ENCODE measurements at places on chromosomes 2 and 18. TPM values are rescaled to one million over a fixed set of nuclear protein-coding genes. Genes with fewer than 3 reads are reported as not detected.

DNA sequence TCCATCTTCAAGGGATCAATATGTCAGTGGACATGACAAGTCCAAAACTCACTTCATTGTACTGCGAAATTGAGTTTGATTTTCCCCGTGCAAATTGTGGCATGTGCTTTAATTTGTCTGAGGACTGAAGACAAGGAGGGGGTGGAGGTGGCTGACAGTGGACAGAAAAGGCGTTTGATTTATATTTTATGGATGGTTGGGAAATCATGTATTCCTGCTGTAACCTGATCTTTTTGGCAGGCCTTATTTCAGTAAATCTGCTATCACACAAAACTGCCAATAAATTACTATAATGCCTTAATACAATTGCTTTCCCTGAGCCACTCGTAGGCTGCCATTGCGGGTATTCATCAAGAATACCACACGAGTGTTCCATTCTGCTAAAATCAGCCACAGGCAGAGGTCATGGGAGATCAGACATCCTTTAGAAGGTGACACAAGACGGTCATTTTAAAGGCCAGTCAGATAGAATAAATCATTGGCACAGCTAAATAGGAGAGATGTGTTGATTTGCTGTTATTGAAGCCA is 720.5 kb downstream of the MBD2 start:
- no peak for DNase-seq

DNA sequence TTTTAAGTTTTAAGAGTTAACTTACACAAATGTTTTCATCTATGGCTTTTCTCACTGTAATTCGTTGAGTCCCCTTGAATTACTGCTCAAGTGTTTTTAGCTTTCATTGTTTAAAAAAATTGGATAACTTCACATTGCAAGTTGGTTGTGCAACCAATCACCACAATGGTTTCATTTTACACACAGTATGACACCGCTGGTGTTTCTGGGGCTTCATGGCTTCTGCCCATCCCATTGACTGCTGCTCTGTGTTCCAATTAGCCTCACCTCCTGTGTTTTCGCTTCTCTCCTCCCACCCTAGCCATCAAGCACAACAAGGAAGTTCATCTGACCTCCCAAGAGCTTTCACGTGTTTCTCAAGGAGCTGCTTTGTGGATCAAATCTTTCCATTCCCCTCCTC is 199.1 kb upstream of the CHAC2 start:
- DNase-seq = peak; percentile 11

GRCh38 chr2:203993011-203993410 is 56.4 kb downstream of the ICOS start:
- no peak for DNase-seq

DNA sequence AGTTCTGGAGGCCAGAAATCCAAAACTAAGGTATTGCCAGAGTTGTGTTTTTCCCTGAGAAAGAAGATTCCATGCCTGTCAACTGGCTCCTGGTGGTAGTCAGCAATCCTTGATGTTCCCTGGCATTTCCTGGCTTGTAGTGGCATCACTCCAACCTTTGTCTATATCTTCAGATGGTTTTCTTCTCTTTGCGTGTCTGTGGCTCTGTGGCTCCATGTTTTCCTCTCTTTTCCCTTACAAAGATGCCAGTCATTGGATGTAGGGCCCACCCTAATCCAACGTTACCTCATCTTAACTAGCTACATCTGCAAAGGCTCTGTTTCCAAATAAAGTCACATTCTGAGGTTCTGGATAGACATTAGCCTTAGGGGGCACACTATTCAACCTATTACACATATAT is 41.8 kb downstream of the SLC14A1 start:
- DNase-seq = no peak

GRCh38 chr2:35858216-35858615 is 497.4 kb upstream of the CRIM1 start:
- no peak for DNase-seq

DNA sequence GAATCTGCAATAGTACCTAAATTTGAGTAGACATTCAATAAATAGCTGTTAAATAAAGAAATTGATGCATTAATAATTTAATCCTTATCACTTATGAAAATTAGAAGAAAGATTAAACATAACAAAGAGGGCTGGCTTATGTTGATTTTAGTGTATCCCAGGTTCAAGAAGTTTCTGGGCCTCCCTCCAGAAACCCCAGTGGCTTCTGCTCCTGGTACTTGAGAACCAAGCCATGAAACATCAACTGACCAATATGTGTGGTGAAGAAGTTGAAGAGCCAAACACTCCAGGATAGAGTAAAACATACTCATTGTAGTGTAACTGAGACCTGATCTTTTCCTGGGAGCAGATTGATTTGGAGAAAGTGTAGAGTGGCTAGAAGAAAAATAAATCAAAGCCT is 1465.7 kb upstream of the PIK3C3 start:
- no peak for DNase-seq

The PIEZO2 gene
- not detected for total RNA-seq
